Non-pigmented ciliary epithelial cell (primary cell): ENCODE measurements at places on chromosomes 2 and 18.

- no peak for DNase-seq
Observed at GRCh38 chr2:150462770-150463169, 24.7 kb downstream of the RND3 start.

DNA sequence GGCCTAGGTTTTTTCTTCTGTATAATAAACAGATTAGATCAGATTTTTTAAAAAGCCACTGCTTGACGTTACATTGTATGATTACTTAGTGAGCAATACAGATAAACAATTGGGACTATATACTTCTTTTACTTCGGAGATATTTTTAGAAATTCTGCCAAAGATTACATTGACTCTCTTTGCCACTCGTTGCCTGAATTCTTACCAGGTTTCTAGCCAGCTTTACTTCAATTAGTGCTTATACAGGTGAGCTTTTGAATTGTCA lies 156.6 kb downstream of the HAUS1 start:
- DNase-seq: no peak

- no peak for DNase-seq
Observed at GRCh38 chr2:241248897-241249296, 60.4 kb downstream of the ANO7 start.

- no peak for DNase-seq
Observed at GRCh38 chr18:65990944-65991708, 240.3 kb downstream of the CDH7 start.

- no peak for DNase-seq
Observed at GRCh38 chr2:150532879-150533278, 45.4 kb upstream of the RND3 start.

GRCh38 chr2:238566001-238566645 lies 139.4 kb downstream of the ASB1 start:
- DNase-seq: no peak

- no peak for DNase-seq
Observed at GRCh38 chr2:143730953-143731260, 601.7 kb downstream of the ARHGAP15 start.
